ENCODE measurements at places on chromosomes 13 and 19. TPM values are rescaled to one million over a fixed set of nuclear protein-coding genes. Genes with fewer than 3 reads are reported as not detected.
A peak's percentile ranks its signal among the peaks of the same experiment; 100 is the strongest.

Gene RXFP2
- total RNA-seq = 0.19 TPM

Gene CCDC8
- 14.9 TPM for total RNA-seq

Gene ARRDC5
- total RNA-seq = not detected

Gene NALCN
- total RNA-seq = 0.43 TPM

Gene APOC4
- 1.3 TPM for total RNA-seq

Gene CEACAM8
- total RNA-seq = 0.05 TPM

Gene GNG8
- not detected for total RNA-seq

Gene MEDAG
- not detected for total RNA-seq

Gene CABP5
- 0.43 TPM for total RNA-seq

Gene INTS6
- 25.1 TPM for total RNA-seq

- no peak for ATAC-seq
These were observed 12.6 kb downstream of the ABCA7 start for GRCh38 chr19:1052349-1052975.

DNA sequence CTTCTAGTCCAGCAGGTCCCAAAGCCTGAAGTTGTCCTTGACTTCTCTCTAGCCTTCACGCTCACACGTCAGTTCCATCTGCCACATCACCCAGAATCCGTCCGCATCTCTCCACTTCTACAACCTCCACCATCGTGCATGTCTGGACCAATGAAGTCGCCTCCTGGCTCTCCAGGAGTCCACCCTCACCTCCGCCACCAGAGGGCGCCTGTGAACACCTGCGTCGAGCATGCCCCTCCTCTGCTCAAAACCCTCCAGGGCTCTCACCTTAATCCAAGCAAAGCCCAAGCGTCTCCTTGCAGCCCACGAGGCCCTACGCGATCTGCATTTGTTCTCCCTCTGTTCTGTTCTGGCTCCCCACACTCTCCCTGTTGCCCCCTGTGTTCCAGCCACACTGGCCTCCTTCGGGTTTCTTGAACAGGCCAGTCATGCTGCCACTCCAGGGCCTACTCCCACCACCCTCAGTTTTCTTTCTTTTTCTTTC, 3.7 kb downstream of the USHBP1 start:
- peak; percentile 100 for ATAC-seq

DNA sequence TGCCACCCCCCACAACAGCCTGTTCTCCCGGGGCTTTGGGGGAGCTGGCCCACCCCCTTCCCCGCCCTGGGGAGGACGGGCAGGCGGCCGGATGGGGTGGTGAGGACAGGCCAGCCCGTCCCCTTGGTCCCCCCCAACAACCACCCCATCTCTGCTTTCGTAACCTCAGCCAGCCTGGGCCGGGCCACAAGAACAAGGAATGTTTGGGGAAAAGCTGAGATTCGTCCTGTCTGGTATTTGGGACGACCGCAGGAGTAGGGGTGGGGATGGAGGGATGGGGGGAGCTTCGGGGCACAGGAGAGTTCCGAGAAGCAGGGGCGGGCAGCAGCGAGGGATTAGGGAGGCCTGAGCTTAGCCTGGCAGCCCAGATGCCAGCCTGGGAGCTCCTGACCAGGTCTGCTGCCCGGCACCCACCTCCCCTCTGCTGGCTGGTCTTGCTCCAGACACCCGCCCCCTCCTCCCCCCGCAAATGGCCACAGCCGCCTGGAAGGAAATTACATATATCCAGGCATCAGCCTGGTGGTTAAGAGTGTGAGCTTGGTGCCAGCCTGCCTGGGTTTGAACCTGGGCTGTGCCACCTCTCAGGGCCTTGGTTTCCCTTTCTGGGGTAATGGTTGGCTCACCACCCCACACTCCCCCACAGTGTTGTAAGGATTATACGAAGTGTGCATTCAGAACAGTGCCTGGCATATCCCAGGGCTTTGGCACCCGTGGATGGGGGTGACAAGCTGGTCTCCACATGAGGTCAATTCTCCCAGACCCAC, at the start of gene PODNL1:
Gene PODNL1, minus strand, starts transcription at position 117 of the 764 bp plus-strand sequence. CDS start 236 bp downstream, outside the sequence.
- ATAC-seq = peak; percentile 74

DNA sequence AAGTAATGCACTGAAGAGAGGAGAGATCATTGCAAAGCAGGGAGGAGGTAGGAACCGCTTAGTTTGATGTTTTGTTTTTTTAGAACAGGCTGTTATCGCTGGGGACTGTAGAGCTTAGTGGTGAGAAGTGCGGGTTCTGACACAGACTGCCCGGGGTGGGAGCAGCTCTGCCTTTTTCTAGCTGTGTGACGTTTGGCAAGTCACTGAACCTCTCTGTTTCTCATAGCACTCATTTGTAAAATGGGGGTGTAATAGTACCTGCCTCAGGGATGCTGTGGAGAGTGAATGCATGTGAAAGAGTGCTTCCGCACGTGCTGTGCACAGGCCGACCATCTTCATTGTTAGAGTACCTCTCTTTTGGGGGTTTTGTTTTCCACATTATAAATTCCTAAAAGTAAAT, 19.3 kb downstream of the PRAM1 start:
- no peak for ATAC-seq

- peak; percentile 31 for ATAC-seq
These were observed 187.8 kb downstream of the LHFPL6 start for GRCh38 chr13:39415008-39415802.

GRCh38 chr13:113897161-113897560, 33.3 kb upstream of the GAS6 start:
- ATAC-seq = no peak

- ATAC-seq = peak; percentile 92
These were observed 21.2 kb upstream of the ZNF536 start for GRCh38 chr19:30350692-30351663.

DNA sequence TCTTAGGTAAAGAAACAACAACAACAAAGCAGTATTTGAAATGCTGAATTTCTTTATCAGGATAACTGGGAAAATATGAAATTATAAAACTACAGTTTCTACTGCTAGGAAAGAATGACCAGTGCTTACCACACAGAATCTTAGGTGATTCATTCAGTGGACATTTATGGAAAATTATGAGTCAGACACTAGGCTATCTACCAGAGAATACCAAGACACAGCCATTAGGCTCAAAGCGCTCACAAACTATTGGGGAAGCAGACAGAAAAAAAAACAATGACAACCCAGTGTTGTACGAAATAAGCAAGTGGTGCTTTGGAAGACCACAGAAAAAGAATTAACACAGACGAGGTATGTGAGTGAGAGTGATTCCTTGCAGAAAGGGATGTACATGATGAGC, 1019.5 kb downstream of the PCDH9 start:
- ATAC-seq = peak; percentile 99

DNA sequence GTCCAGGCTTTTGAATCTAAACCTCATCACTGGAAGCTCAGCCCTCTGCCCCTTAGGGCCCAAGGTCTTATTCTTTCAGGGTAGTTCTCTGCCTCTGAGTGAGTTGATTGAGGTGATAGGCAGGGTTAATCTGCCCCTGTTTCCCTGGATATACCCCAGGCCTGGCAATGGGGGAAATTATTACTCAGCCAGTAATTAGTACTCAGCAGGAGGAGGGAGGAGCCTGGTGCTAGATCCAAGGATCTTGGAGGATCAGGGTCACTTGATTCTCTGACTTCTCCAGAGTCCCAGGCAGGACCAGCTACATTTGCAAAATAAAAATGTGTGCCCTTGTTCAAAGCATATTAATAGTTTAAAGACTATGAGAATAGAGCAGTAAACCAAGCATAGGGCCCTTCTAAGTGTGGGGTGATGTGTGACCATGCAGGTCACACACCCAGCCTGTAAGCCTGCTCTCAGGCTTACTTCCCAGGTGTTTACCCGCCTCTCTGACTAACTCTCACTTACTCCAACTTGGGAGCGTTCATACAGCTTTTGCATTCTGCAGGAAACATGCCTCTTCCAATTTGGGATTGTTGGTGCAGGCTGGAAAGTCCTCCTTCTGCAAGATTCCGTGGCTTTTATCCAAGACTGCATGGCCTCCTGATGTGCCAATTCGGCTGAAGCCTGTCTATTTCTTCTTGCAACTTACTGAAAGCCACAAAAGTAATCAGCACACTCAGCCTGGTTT, 7.9 kb upstream of the STK24 start:
- no peak for ATAC-seq

- no peak for ATAC-seq
These were observed 1524.0 kb downstream of the SLITRK1 start for GRCh38 chr13:82358284-82358683.

DNA sequence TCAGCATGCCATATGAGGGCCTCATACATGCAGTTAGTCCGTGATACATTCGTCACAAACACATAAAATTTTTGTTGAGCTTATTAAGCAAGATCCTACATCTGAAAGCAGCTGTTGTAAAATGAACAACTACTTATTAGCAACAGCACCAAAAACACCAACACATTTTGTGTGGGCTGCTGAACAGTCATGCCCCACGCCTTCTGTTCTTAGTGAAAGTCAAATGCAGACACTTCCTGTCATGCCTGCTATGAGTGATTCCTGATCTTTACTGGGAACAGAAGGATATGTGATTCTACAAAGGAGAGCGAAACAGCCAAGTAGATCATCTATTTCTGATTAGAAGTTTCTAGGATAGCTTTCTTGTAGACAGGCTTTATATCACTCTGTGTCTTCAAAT, 4.2 kb upstream of the B3GLCT start:
- ATAC-seq = no peak

DNA sequence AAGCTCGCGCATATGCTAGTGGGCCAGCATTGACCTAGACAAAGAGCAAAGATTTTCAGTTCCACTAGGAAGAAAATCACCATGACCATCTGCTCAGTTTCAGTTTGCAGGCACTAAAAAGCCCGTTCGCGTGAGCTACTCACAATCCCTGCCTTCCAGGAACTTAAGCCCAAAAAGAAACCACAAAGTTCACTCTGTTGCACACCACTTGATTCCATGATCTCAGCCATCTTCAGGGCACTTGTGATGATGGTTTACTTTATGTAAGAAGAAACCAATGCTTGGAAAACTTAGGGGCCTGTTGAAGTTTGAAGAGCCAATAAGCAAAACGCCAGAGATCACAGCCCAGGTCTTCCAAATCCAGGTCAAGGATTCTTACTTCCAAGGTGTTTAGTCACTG, 45.0 kb upstream of the SLC15A1 start:
- ATAC-seq = no peak

DNA sequence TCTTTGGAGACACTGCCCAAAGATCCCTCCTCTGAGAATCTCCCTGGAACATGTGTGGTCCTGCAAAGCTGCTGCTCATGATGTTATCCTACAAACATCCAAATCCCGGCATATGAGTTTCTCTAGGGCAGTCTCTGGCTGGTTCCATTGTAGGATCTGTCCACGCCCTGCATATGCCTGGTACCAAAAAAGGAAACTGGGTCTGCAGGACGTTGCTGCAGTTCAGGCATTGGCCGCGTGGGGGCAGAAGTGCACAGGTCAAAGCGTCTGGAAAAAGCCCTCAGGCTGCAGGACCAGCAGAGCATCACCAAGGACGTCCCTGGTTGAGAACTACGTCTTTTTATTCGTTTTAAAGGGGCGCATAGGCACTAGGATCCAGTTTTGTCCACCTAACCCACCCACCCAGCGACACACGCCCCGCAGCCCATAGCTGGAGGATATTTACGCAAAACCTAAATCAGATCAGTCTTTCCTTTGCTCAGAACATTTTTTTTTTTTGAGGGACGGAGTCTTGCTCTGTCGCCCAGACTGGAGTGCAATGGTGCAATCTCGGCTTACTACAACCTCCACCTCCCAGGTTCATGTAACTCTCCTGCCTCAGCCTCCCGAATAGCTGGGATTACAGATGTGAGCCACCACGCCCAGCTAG, 12.9 kb upstream of the ZNF564 start:
- ATAC-seq = peak; percentile 58

DNA sequence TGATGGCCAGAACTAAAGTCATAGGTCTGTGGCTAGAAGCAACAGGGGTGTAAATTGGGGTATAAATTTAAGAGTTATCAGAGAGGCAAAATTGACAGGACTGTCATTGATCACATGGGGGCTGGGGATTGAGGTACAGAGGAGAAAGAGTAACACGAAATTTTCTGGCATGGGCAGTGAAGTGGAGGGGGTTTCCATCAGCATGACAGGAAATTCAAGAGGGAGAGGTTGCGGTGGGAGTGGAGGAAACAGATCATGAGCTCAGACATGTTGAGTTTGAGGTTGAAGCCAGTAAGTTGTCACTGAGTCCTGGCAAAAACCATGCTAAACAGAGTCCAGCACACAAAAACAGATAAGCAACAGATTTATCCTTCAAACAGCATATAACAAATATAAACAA, 192.1 kb upstream of the TSC22D1 start:
- ATAC-seq = no peak

GRCh38 chr19:6737873-6738786, 750 bp upstream of the GPR108 start:
- peak; percentile 1 for ATAC-seq

- ATAC-seq = peak; percentile 73
These were observed 15.2 kb upstream of the TLE6 start for GRCh38 chr19:2962018-2962670.

DNA sequence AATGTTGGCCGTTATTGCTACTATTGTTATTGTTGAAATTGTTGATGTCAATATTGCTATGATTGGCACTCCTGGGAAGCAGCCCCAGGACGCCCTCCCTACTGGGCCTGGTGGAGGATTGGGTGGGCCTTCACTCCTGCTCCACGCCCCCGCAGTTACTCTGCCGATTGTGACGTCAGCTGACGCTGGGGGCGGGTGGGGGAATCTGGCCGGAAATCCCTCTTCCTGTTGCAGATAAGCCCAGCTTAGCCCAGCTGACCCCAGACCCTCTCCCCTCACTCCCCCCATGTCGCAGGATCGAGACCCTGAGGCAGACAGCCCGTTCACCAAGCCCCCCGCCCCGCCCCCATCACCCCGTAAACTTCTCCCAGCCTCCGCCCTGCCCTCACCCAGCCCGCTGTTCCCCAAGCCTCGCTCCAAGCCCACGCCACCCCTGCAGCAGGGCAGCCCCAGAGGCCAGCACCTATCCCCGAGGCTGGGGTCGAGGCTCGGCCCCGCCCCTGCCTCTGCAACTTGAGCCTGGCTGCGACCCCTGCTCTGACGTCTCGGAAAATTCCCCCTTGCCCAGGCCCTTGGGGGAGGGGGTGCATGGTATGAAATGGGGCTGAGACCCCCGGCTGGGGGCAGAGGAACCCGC, at the start of gene ETV2:
Gene ETV2, plus strand, starts transcription at position 231 of the 637 bp plus-strand sequence. CDS start 716 bp downstream, outside the sequence.
- ATAC-seq = no peak

- ATAC-seq = no peak
These were observed 19.9 kb upstream of the ARGLU1 start for GRCh38 chr13:106587787-106588186.

- peak; percentile 97 for ATAC-seq
These were observed at the start of gene POP4 for GRCh38 chr19:29605653-29606419. TSS of gene POP4 (plus strand) at chr19:29606283. CDS start at chr19:29606319, 36 bp downstream.

DNA sequence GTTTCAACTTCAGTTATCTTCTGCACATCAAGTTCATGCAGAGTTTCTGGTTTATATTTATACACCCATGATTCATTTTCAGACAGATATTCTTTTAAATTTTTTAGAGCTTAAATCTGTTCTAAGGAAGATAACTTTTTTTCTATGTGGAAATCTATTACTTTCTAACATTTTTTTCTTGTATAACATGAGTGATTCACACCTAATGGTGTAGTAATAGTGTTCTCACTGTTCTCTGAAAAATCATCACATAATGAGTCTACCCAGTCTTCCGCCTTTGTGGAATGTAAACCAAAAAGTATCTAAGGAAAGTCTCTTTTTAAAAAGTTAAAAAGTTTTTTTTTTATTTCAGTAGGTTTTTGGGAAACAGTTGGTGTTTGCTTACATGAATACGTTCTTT, 70.8 kb downstream of the FNDC3A start:
- ATAC-seq = no peak

- no peak for ATAC-seq
These were observed 20.9 kb upstream of the CEBPA start for GRCh38 chr19:33323093-33323820.

- no peak for ATAC-seq
These were observed 5.4 kb upstream of the RBM42 start for GRCh38 chr19:35623327-35624010.

All from motor neuron (in vitro differentiated cells).